NCI-H2081 treated with DMSO at 0.1 percent for 48 hours (cell line): ENCODE measurements at places on chromosomes 6 and 20.

- no peak for DNase-seq
These were observed 151.3 kb downstream of the DTNBP1 start for GRCh38 chr6:15511248-15512125.

DNA sequence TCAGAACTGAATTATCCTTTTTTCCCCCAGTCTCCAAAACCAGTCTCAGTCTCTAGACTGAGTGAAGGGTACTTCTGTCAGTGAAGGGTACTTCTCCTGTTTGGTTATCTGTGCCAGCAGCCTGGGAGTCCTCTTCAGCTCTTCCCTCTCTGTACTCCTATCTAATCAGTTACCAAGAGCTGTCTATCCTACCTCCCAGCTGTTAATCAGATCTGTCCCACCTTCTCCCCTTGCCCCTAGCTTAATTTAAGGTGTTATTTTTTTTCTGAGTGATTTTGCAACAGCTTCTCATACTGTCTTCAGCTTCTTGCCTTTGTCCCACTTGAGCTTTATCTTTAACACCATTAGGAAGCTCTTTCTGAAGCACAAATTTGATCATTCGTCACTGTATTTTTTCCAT, 491.9 kb upstream of the SOX4 start:
- no peak for DNase-seq

DNA sequence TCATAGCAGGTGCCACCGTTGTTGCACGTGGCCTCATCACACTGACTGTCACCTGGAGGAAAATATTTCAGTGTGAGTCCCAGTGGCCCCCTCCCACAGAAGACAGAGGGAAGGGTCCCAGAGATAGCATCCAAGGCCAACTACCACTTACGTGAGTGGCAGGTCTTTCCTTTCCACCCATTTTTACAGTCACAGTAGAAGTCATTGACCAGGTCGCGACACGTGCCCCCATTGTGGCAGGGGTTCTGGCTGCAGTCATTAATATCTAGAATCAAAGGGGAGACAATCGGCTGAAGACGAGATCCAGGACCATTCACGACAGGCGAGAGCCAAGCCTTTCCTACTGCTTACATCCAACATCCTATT, 28.6 kb downstream of the JAG1 start:
- DNase-seq = no peak

DNA sequence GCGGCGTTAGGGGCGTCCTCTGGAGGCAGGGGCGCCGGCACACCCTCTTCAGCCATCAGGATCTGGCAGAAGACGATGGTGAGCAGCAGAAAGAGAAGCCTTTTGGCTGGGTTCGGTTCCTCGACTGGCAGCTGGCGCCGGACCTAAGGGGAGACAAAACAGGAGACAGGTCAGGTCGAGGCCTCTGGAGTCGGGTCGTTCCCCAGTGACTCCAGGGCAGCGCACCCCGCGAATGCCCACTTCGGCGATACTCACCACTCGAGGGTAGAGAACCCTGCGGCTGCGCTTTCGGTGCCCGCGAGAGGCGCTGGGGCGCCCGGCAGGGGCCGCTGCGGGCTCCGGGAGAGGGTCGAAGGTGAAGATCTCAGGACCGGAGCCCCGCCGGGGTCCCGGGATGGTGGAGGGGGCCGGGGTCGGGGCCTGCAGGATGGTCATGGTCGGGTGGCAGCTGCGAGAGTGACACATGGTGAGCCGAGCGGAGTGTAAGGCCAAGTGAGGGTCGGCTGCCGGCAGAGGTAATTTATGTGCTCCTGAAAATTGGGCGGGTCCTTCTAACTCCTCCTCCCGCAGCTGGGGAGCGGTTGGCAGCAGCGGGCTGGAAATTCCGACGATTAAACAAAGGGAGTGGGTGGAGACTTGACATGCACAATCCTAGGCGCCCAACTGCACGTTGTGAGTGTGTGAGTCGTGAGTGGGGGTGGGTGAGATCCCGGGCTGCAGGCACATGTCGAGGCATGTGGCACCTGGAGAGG, at the start of gene IER3:
IER3 (minus strand) TSS at position 494 of the 752 bp plus-strand sequence; CDS start at position 465, 29 bp downstream.
- no peak for DNase-seq

DNA sequence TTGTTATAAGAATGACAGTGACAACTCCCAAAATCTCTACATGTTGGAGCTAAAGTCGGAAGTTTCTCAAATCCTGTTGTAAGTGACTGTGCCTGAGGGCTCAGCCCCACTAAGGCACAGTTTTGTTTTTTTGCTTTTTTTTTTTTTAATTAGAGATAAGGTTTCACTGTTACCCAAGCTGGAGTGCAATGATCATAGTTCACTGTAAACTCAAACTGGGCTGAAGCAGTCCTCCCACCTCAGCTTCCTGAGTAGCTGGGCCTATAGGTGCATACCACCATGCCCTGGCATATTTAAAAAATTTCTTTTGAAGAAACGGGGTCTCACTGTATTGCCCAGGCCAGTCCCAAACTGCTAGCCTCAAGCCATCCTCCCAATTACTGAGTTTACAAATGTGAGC, 96.9 kb downstream of the DTD1 start:
- no peak for DNase-seq

GRCh38 chr6:39226639-39227329, 2.5 kb downstream of the KCNK5 start:
- DNase-seq = no peak

GRCh38 chr6:148401571-148401970, 58.9 kb downstream of the SASH1 start:
- DNase-seq = no peak

GRCh38 chr6:141833001-141833655, 299.6 kb upstream of the GJE1 start:
- no peak for DNase-seq

GRCh38 chr6:170111141-170111664, 179.7 kb downstream of the DLL1 start:
- DNase-seq = no peak

- DNase-seq = no peak
These were observed 18.0 kb downstream of the SMAP1 start for GRCh38 chr6:70685494-70686180.

DNA sequence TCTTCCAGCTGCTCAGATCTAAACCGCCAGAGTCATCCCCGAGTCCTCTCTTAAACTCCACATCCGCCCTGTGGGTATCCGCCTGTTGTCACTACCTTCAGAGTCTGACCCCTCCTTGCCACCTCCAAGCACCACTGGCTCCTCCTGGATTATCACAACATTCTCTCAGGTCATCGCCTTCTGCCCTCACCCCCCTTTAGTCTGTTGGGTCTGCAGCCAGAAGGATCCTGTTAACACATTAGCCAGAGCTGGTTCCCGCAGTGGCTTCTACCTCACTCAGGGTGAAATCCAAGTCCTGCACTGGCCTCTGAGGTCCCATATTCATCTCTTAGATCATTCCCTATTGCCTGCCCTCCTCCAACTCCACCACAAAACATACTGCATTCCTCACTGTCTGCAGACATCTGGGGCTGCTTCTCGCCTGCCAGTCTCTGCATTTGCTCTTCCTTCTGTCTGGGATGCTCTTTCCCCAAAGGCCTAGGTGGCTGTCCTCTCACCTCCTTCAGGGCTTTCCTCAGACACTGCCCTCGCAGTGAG, 34.1 kb downstream of the TNXB start:
- DNase-seq = no peak

GRCh38 chr20:56627122-56628014, 1.7 kb upstream of the TFAP2C start:
- no peak for DNase-seq

DNA sequence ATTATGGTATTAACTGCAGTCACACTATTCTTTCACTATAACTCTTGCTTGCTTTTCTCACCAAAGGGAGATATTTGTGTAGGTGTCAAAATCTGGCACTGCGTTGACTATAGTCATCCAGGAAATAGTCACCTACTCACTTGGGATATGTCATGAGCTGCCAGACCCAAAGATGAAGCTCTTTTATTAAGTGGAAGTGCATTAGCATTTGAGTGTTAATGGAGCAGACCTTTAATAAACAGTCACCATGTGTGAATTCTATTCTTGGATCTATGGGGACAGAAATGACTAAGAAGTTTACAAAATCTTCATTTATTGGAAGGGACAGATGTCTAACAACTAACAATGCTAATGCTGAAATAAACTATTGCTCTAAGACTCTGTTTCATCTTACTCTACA, 130.1 kb upstream of the NEDD9 start:
- DNase-seq = no peak

GRCh38 chr20:24134284-24134683, 145.7 kb upstream of the GGTLC1 start:
- DNase-seq = no peak

DNA sequence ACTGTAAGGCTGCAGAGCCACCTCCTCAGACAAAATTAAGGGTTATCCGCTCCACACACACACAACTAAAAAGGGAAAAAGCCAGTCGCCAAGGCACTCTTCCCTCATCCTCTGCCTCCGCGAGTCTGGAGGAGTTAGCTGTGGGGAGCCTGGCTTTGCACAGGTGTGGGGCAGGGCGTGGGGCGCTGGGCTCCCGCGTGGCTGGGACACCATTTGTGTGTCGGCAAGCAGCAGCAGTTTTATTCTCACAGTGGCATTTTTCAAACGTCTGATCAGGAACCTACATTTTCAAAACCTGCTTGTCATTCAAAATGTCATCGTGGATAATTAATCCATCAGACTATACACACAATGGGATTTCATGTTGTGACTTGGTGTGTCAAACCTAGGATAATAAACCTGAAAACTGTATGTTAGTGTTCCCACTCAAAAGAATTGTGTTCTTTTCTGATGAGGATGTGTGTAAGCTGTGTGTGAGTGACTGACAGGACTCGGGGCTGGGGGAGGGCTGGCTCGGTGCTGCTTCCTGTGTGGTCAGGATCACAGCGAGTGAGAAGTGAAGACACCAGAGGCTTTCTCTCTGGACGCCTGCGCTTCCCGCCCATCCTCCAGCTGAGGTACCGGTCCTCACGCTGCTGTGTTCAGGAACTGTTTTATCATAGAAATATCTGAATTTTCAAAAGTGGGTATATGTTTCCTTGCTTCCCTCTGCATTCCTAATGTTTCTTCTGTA, 83.1 kb downstream of the IRF4 start:
- no peak for DNase-seq

DNA sequence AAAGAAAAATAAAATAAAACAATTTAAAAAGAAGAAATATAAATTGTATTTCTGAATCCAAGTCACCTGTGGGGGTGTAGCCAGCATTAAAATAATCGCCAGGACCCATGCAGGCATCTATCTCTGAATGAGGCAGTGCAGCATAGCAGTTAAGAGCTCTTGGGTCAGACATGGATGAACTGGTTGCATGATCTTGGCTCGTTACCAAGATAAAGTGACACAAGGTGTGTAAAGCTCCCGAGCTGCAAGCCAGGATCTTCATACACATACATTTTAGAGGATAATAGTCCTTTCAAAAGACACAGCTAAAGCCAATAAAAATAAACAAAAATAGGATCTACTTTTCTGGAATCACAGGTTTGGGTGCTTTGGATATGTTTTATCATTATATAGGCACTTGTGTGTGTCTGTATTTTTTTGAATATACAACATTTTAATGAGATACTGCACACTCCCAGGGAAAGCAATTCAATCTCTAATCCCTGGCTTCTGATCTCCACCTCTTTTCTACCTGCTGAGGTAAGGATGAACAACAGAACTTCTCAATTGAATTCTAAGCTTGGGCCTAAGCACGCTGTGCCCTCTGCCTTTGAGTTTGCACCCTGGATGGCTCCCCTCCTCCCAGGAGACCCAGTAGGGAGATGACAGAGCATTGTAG, 8.9 kb downstream of the TRIM10 start:
- DNase-seq = no peak

GRCh38 chr6:166744223-166745134, 117.4 kb upstream of the RPS6KA2 start:
- DNase-seq = no peak

- DNase-seq = no peak
These were observed 15.8 kb downstream of the BPIFB4 start for GRCh38 chr20:33095249-33095648.
